ENCODE measurements at places on chromosomes 5 and 9.

GRCh38 chr5:126976520-126977172 lies 53.7 kb downstream of the MARCHF3 start:
- DNase-seq: no peak

DNA sequence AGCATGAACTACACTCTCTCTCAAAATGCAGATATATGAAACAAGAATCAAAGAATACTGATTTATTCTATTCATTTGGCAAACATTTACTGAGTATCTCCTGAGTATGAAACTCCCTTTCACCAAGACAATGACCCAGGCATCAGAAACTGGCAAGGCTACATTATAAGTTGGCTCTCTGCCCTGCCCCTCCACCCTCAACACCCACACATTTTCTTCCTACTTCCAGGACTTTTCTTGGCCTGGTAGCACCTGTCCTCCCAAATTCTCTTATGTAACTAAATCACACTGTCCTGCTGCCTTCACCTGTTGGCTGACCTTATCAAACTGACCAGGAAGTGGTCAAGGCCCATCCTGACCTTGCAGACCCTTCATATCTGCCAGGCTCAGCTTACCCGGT lies 3.5 kb downstream of the RASEF start:
- no peak for DNase-seq

- DNase-seq: no peak
These were observed 36.7 kb downstream of the ANKH start for GRCh38 chr5:14834584-14835550.

GRCh38 chr5:68683632-68684036 lies 410.2 kb upstream of the SLC30A5 start:
- no peak for DNase-seq

DNA sequence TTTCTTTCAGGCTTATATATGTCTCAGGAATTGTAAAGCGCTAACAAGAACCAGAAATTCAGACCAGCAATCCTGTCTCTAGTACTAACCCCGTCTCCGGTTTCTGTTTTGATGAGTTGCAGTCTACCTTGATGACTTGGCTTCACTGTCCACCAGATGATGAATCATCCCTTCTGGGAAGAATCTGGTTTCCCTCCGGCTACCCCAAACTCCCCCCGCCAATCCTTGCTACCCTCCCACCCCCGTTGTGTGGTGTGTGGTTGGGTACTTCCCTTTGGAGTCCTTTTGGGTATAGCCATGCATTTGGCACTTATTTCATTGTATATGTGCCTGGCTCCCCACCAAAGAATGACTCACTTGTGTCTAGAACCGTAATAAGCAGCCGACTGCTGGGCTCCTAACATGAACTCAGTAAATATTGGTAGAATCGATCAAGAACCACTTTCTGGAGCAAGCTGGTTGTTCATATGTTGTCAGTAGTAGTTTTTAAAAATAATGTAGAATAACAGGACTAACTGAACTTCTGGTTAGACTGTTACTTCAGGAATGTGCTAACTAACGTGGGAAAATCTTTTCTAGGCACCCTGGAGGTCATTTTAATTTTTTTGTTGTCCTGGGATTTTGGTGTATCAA lies 8.3 kb upstream of the TGFBI start:
- DNase-seq: peak; percentile 34

DNA sequence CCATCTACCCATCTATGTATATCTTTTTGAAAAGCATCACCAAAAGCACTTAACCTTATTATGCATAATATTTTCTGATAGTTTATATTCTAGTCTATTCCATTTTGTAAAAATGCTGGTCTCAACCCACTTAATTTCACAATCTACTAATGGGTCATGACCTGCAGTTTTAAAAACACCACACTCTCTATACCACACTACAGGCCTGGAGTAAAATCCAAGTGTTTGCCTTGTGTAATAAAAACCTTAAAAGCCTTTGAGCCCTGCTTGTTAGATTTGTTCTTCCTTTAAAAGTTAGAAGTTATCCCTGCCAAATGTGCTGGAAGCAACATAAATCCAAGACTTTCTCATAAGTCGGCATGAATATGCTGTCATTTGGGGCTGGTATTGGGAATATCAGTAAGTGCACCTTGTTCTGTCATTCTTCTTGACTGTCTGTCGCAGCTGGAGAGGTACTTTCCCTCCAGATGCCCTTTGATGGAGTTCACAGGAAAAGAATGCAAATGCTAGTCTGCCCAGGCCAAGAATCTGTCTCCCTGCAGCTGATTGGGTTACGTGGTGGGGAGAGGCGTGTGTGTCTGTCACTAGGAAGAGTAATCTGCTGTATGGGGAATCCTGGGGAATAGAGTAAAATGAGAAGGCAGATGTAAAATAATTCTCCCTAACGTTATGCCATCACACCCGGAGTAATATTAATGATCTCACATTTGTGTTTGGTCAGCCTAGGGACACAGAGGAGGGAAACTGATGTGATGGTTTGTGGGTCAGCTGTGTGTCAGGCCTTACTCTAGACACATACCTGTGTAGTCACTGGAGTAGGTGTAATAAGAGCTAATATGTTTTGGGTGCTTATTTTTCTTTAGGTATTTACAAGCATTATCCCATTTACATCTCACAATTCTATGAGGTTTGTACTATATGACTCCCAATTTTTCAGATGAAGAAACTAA lies 79.4 kb downstream of the ZNF366 start:
- no peak for DNase-seq

- no peak for DNase-seq
These were observed 595.9 kb downstream of the DTWD2 start for GRCh38 chr5:118392491-118392890.

- no peak for DNase-seq
These were observed 1.5 kb upstream of the MYO10 start for GRCh38 chr5:16937503-16938161.

- no peak for DNase-seq
These were observed 424.2 kb downstream of the SPATA31D1 start for GRCh38 chr9:82412586-82413305.

DNA sequence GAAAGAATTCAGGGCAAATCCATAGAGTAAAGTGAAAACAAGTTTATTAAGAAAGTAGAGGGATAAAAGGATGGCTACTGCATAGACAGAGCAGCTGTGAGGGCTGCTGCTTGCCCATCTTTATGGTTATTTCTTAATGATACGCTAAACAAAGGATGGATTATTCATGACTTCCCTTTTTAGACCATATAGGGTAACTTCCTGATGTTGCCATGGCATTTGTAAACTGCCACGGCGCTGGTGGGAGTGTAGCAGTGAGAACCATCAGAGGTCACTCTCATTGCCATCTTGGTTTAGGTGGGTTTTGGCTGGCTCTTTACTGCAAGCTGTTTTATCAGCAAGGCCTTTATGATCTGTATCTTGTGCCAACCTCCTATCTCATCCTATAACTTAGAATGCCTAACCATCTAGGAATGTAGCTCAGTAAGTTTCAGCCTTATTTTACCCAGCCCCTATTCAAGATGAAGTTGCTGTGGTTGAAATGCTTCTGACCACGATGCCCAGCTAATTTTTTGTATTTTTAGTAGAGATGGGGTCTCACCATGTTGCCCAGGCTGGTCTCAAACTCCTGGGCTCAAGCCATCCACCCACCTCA lies 42.1 kb downstream of the RFK start:
- DNase-seq: no peak

DNA sequence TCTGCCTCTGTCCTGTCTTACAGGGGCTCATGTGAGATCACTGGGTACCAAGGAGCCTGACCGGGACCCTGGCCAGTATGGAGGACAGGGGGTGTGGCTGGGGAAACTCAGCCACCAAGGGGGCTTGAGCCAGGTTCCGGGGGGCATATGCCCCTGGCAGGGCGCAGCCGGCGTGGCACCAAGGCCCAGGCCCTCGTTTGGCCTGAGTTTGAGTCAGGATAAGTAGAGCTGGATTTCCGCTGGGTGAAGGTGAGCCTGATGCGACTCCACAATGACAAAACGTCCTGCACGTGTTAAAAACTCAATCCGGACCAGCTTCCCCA lies 616 bp upstream of the TSPAN17 start:
- no peak for DNase-seq

- DNase-seq: no peak
These were observed 287.6 kb downstream of the KDM4C start for GRCh38 chr9:7045361-7045760.

GRCh38 chr5:34686762-34687268 lies 30.7 kb downstream of the RAI14 start:
- DNase-seq: no peak

DNA sequence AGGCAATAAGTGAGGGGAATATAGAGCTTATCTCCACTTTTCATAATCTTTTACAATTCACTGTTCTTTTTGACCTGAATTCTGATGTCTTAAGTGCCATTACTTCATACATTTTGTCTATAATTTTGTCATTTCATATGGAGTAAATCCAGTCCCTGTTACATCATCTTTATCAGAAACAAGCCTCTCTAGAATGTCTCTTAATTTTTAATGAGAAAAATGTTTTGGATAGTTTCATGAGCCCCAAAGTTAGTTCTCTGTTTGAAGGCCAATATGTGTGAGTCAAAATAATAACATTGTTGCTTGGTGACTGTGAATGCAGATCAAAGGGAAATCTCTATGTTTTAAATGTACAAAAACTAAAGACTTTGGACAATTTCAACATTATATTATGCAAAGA lies 329.6 kb upstream of the ARRDC3 start:
- DNase-seq: no peak

DNA sequence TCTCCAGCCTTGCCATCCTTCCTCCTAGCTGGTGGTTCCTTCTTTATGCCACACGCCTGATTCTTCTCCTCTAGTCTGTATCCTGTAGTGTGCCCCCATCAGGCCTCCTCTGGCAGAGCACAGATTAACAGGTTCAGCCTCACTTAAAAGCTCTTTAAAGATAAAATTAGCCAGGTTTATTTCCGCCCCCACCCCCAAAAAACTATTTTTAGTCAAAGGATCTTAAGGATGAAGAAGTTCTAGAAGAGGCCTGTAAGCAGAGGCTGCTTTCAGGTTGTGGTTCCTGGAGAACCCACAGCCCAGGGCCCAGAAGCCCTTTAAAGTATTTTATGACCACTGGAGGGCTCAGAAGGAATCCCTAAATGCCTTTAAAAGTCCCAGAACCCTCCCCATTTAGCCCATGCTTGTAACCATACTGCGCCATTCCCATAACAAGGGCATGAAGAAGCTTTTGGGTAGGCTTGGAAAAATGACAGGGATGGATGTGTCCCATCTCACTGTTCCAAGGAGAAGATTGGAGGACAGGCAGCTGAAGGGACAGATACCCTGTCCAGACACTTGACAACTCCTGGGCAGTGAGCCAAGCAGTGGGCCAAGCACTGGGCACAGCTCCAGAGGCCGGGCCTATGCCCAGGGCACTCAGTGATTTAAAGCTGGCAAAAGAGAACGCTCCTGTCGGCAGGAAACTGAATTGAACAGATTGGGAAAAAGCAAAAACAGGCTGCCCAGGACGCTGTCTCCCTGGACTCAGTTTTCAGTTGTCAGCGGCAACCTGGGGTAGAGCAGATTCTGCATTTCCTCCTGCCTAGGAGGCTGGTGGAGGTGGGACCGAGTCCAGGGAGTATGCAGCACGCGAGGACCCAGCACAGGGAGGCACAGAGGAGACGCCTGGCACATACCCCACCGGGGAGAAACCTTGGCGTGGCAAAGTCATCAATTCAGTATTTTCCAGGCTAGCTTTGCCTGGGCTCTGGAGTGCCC lies 106.3 kb upstream of the SSBP2 start:
- no peak for DNase-seq

DNA sequence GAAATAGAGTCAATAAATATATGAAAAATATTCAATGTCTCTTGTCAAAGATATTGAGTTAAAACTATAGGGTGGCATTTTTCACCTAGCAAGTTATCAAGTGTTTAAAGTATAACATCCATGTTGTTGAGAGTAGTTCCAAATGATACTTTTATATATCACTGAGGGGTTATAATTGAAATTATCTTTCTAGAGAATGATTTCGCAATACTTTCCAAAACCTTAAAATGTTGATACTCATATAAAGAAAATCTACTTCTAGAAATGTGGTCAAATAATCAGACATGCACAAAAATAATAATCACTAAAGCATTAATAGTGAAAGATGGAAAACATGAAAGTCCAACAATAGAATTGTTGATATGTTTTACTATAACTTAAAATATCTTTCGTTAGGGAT lies 50.1 kb downstream of the OXCT1 start:
- no peak for DNase-seq

DNA sequence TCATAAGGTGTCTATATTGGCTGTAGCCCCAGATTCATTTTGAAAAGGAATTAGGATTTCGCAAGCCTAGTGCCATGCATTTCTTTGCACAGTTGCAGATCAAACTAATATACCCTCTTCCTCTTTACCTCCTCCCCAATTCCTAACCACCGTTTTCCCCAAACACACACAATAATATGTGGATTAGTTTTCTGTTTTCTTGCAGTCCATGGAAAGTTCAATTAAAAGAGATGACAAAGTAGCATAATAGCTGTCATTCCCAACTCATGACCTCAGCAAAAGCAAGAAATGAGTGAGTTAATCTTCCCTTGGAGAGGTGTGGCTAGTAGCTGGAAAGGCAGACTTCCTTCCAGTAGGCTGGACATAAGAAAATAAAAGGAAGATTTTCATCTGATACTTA lies 349.1 kb downstream of the TMEM232 start:
- DNase-seq: no peak

DNA sequence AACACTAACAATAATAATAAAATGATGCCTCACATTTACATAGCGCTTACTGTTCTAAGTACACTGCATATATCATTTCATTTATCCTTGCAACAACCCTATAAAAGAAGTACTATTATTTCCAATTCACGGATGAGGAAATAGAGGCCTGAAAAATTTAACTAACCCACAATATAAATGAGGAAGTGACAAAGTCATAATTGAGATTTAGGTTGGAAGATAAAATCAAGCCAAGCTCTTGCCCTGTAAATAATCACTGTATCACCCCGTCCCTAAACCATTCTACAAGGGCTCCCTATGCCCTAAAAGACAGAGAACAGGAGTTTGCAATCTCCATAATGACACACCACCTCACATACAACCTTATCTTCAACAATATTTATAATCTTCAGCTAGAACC lies 49.6 kb downstream of the STRBP start:
- no peak for DNase-seq

DNA sequence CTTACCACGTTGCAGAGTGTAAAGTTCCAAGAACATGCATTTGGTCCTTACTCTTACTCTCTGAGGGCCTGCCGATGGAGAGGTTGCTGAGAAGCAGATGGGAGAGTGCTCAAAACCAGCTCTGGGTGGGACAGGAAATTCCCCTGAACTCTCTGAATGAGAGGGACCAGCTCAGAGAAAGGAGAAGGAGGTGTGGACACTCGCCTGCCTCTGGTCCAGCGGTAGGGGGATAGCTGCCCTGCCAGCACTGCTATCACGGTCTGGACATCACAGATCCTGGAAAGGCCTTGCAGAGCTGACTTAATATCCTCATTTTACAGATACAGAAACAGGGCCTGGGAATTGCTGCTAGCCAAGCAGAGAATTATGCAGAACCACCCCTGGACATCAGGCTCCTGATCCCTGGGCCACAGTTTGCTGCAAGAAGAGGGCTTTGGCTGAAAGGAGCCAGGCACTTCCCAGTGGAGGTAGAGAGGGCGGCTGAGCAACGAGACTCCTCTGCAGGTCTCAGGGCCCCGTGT lies 4.9 kb downstream of the TRAF1 start:
- DNase-seq: no peak

All from CD4-positive, alpha-beta T cell treated with Interleukin-2 at 100 ng/mL for 4 hours (primary cell).